T-helper 2 cell treated with Interferon-gamma antibody and Interleukin-4, amounts not matched to agents 100 ng/mL and 5 ng/mL, for 36 hours (primary cell): ENCODE measurements at places on chromosomes 12 and 14. TPM values are rescaled to one million over a fixed set of nuclear protein-coding genes. Genes with fewer than 3 reads are reported as not detected.

The IL23A gene
- 8.6 and 10.1 TPM in 2 replicates for total RNA-seq

The IRAK3 gene
- 0.93 and 1.4 TPM in 2 replicates for total RNA-seq

The BEGAIN gene
- total RNA-seq: 2.2 and 2.8 TPM in 2 replicates

The CSRP2 gene
- 0.11 and 0.18 TPM in 2 replicates for total RNA-seq

The MIPOL1 gene
- not detected in 2 replicates for total RNA-seq

The IFNG-AS1 gene
- total RNA-seq: not detected in 2 replicates

The SOX5 gene
- total RNA-seq: not detected in 2 replicates

The ASCL1 gene
- not detected in 2 replicates for total RNA-seq

The HOXC4 gene
- not detected in 2 replicates for total RNA-seq

The WASHC3 gene
- total RNA-seq: 53.3 and 59.1 TPM in 2 replicates

The SERPINA12 gene
- not detected in 2 replicates for total RNA-seq

The KRT6A gene
- not detected in 2 replicates for total RNA-seq

The LGR5 gene
- not detected in 2 replicates for total RNA-seq

The NRL gene
- 2.4 and 2.9 TPM in 2 replicates for total RNA-seq

The ABCC9 gene
- 0.02 TPM in 1 of 2 replicates, not detected in the other for total RNA-seq

The PMCH gene
- total RNA-seq: 2.8 and 3.6 TPM in 2 replicates

The NPAS3 gene
- not detected in 2 replicates for total RNA-seq

The FOXG1 gene
- not detected in 2 replicates for total RNA-seq
